Peyer's patch (tissue), 4 donors: ENCODE measurements at places on chromosomes 5 and 9.

- H3K4me3 ChIP-seq, result no peak overlapping the region
- H3K27ac ChIP-seq, result no peak overlapping the region
- H3K4me1 ChIP-seq, result no peaks in the 10 kb centered on the region
These were observed 58.1 kb downstream of the DENND1A start for GRCh38 chr9:123871781-123872180.

DNA sequence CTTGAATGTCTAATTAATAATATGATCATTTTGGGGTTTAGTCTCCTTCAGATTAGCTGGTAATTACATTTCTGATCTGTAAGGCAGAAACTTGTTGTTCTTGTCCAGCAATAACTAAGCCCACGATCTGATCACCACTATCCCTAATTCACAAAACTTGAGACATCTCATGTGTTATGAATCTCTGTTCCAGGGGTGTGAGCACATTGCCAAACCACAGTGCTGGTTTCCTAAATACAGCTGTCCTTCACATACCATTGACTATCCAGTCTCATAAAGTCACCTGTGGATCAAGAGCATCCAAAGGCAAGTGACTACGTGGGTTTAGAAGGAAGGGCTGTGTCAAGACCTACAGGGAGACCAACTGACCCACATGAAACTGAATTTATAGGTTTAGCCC lies 134.1 kb upstream of the PRLR start:
- no peaks in the 10 kb centered on the region for H3K27me3 ChIP-seq
- H3K36me3 ChIP-seq, result no peaks in the 10 kb centered on the region
- H3K4me3 ChIP-seq, result no peak overlapping the region
- no peak for DNase-seq
- no peak overlapping the region for H3K27ac ChIP-seq

- no peak overlapping the region for H3K27ac ChIP-seq
- no peaks in the 10 kb centered on the region for H3K27me3 ChIP-seq
- H3K4me3 ChIP-seq, result no peak overlapping the region
- no peaks in the 10 kb centered on the region for H3K36me3 ChIP-seq
These were observed 183.8 kb upstream of the PDE4D start for GRCh38 chr5:60077292-60077691.

DNA sequence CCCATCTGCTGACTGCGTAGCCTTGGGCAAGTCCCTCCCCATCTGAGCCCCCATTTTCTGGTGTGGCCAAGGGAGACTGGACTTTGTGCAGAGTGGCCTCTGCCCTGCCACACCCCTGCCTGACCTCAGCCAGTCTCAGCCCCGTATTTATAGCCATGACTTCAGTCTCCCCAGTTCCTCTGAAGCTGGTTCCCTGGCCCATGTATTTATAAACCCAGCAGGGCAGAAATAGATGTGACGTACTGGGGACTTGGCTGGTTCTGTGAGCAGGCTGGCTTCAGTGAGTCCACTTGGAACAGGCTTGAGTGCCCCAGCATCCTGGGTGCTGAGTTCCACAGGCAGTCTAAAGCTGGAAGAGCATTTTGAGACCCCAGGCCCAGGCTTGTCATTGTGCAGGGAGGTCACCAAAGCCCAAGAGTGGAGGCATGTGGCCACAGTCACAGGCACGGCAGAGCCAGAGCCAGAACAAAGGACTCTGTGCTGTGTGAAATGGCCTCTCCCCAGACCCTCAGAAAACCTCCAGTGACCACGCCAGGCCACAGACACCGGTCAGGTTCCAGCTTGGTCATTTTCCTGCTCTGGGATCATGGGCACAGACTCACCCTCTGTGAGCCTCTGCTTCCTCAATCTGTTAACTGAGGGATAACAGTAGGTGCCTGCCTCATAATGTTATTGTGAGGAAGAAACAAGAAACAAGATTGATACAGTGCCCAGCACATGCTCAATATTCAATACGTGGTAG lies 30.4 kb upstream of the SYNPO start:
- H3K36me3 ChIP-seq, result no peaks in the 10 kb centered on the region
- peak overlapping the region; percentile 2 for H3K4me3 ChIP-seq
- no peaks in the 10 kb centered on the region for H3K27me3 ChIP-seq
- H3K4me1 ChIP-seq, result peaks cover 53% of the 10 kb centered on the region
- peak overlapping the region; percentile 53 for H3K27ac ChIP-seq

GRCh38 chr9:70156729-70157128 lies 102.0 kb upstream of the SMC5 start:
- H3K27me3 ChIP-seq, result no peaks in the 10 kb centered on the region
- no peak overlapping the region for H3K27ac ChIP-seq
- no peak overlapping the region for H3K4me3 ChIP-seq
- no peak for DNase-seq
- H3K36me3 ChIP-seq, result no peaks in the 10 kb centered on the region

DNA sequence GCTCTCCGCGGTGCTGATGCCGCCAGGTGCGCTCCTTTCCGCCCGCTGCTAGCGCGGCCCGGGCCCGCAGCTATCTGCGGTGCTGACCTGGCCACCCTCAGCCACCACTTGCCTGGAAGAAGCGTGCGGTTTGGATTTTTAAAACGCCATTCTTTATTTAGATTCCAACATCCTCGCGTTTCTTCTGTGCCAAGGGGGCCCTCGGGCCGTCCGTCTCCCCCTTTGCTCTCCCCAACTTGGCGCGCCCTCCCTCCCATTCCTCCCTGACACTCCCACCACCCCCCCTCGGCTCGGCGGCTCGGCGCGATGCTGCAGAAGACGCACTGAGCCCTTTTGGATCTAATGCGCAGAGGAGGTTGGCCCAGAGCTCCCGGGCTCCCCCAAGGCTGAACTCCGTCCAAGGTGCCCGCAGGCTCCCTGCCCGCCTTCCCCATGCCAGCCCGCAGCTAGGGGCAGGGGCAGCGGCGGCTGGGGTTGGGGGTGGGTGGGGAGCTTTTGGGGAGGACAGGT lies at the start of gene BARHL1:
BARHL1 (plus strand) TSS at position 331 of the 510 bp plus-strand sequence. CDS start 192 bp downstream, outside the sequence.
- no peaks in the 10 kb centered on the region for H3K27me3 ChIP-seq
- no peak within 1 kb of the TSS for H3K4me3 ChIP-seq
- H3K36me3 ChIP-seq, result no peaks in the 10 kb centered on the region
- peaks cover 9% of the 10 kb centered on the region for H3K4me1 ChIP-seq
- DNase-seq, result no peak

DNA sequence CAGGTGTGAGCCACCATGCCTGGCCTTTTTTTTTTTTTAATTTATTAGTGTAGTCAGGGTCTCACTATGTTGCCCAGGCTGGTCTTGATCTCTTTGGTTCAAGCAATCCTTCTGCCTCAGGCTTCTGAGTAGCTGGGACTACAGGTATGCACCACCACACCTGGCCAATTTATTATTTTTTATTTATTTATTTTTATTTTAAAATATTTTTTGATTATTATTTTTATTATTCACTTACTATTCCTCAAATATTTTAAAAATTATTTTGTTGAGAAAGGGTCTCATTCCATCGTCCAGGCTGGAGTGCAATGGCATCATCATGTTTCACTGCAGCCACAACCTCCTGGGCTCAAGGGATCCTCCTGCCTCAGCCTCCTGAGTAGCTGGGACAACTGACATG lies 49.7 kb upstream of the CHD1 start:
- H3K27ac ChIP-seq, result no peak overlapping the region
- no peaks in the 10 kb centered on the region for H3K4me1 ChIP-seq
- no peaks in the 10 kb centered on the region for H3K36me3 ChIP-seq
- H3K4me3 ChIP-seq, result no peak overlapping the region
- no peaks in the 10 kb centered on the region for H3K27me3 ChIP-seq

DNA sequence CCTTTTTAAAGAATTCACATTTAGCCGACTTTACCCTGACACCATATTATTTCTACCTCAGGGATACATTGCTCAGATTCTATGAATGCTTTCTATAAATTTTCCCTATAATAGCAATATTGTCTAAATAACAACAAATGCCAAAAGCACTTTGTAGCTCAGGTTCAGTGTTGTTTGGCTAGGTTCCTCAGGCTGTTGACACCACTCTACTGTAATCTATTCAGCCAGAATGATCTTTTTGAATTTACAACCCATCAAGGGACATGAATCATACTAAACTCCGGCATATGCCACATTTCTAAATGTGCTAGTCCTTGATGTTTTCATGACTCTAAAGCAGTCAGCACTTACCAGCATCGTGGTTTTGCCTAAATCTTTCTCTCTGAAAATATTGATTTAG lies 641.5 kb upstream of the CDH10 start:
- no peak for DNase-seq
- H3K36me3 ChIP-seq, result no peaks in the 10 kb centered on the region
- no peaks in the 10 kb centered on the region for H3K27me3 ChIP-seq
- H3K4me1 ChIP-seq, result no peaks in the 10 kb centered on the region
- no peak overlapping the region for H3K4me3 ChIP-seq

- no peak overlapping the region for H3K27ac ChIP-seq
- DNase-seq, result no peak
- H3K27me3 ChIP-seq, result no peaks in the 10 kb centered on the region
- no peaks in the 10 kb centered on the region for H3K4me1 ChIP-seq
- no peak overlapping the region for H3K4me3 ChIP-seq
These were observed 7.7 kb upstream of the GCNT4 start for GRCh38 chr5:75059912-75060545.

GRCh38 chr5:100889165-100889743 lies 13.8 kb downstream of the ST8SIA4 start:
- H3K27me3 ChIP-seq, result no peaks in the 10 kb centered on the region
- H3K4me1 ChIP-seq, result no peaks in the 10 kb centered on the region
- no peaks in the 10 kb centered on the region for H3K36me3 ChIP-seq
- H3K4me3 ChIP-seq, result peak overlapping the region; percentile 8
- no peak for DNase-seq

- no peak for DNase-seq
- H3K27ac ChIP-seq, result no peak overlapping the region
- H3K27me3 ChIP-seq, result no peaks in the 10 kb centered on the region
- H3K36me3 ChIP-seq, result no peaks in the 10 kb centered on the region
- H3K4me3 ChIP-seq, result no peak overlapping the region
These were observed 41.9 kb upstream of the ITGA2 start for GRCh38 chr5:52947208-52947607.

DNA sequence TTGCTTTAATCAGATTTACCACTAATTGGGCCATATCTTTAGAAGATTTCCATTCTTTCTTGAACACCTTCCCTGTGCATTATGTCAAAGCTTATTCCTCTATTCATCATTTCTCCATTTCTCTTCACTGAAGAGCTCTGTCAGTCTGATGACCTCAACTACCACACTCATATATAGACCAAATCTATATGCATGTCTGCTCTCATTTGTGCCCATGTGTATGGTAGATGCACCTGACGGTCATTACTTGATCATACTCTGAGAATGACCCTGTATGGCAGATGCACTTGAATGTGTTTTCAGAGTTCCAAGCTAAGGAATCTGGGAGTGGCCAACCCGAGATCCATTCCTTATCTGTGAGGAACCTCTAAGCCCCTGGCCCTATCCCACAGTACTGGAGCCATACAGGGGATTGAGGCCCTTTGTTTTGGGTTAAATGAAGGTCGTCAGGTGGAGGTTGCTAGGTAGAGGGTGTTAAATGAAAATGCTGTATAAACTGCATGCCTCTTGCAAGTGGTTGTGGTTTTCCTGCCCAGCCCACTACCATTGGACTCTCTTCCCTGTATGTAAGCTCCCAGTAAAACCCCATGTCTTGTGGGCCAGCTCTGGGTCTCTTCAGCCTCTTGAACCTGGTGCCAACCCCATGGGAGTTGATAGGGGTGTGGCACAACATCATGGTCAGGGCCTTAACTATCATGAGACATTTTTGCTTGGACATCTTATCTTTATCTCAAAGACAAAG lies 229.5 kb downstream of the KIAA0825 start:
- no peak overlapping the region for H3K27ac ChIP-seq
- no peaks in the 10 kb centered on the region for H3K27me3 ChIP-seq
- H3K4me1 ChIP-seq, result no peaks in the 10 kb centered on the region

DNA sequence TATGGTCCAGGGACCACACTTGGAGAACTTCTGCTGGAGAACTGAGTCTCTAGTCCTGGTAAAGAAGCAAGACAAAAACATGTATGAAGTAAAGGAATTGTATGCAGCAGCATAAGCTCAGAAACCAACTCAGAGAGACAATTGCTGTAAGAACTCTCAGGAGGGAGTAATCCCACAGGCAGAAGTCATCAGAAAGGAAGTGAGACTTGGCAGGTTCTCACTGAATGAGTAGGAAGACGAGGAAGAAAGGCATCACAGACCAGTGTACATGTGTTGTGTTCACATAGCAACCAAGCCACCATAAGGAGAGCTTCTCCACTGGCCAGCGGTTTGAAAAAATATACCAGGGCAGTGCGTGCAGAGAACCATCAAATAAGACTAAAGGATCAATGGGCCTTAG lies 57.9 kb upstream of the FST start:
- no peaks in the 10 kb centered on the region for H3K36me3 ChIP-seq
- H3K27ac ChIP-seq, result no peak overlapping the region
- no peaks in the 10 kb centered on the region for H3K27me3 ChIP-seq
- H3K4me3 ChIP-seq, result no peak overlapping the region
- H3K4me1 ChIP-seq, result no peaks in the 10 kb centered on the region

GRCh38 chr5:51033215-51033614 lies 350.0 kb upstream of the ISL1 start:
- no peak overlapping the region for H3K4me3 ChIP-seq
- no peaks in the 10 kb centered on the region for H3K27me3 ChIP-seq
- no peaks in the 10 kb centered on the region for H3K36me3 ChIP-seq
- H3K27ac ChIP-seq, result no peak overlapping the region
- no peak for DNase-seq

DNA sequence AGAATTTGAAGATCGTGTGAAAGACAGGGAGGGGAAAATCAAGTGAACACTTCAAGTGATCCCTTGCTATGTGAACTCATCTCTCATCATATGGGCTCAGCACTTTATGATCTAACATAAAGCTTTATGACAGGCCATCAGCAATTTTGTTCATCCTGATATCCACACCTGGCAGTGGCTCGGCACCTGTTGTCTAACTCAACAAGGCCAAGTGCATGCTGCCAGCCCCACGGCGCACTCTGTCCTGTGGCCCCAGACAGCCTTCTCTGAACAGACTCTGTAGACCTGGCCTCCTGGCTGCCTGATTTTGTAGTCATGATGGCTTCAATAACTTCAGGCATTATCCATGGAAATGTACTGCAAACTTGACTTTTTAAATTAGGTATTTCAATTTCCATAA lies 106.3 kb downstream of the MEF2C start:
- H3K36me3 ChIP-seq, result no peaks in the 10 kb centered on the region
- H3K4me3 ChIP-seq, result no peak overlapping the region
- H3K27me3 ChIP-seq, result no peaks in the 10 kb centered on the region

GRCh38 chr9:126497660-126498275 lies 116.0 kb upstream of the LMX1B start:
- H3K27me3 ChIP-seq, result no peaks in the 10 kb centered on the region
- no peak overlapping the region for H3K4me3 ChIP-seq
- H3K36me3 ChIP-seq, result no peaks in the 10 kb centered on the region
- DNase-seq, result no peak
- H3K27ac ChIP-seq, result no peak overlapping the region

DNA sequence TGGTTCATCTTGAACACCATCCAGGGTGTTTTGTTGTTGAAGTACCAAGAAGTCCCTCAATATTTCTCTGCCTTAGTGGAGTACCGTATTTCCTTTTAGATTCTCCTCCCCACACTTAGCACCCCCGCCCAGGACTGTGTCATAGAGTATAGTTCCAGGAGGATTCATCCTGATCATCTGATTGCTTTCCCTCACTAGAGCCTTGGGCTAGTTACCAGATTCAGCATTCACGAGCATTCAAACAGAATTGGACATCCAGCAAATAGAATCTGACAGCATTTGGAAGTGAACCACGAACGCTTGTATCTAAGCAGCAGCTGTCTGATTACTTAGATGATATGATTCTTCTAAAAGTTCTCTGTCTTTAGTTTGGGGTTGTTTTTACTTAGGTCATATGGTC lies 248.1 kb upstream of the TAS2R1 start:
- H3K27me3 ChIP-seq, result no peaks in the 10 kb centered on the region
- no peak for DNase-seq
- no peak overlapping the region for H3K4me3 ChIP-seq
